ENCODE measurements at places on chromosomes 1 and 21.

- no peak for DNase-seq
These were observed 9.9 kb downstream of the MYOM3 start for GRCh38 chr1:24101796-24102586.

- no peak for DNase-seq
These were observed 6.3 kb upstream of the DENND2C start for GRCh38 chr1:114676115-114676514.

DNA sequence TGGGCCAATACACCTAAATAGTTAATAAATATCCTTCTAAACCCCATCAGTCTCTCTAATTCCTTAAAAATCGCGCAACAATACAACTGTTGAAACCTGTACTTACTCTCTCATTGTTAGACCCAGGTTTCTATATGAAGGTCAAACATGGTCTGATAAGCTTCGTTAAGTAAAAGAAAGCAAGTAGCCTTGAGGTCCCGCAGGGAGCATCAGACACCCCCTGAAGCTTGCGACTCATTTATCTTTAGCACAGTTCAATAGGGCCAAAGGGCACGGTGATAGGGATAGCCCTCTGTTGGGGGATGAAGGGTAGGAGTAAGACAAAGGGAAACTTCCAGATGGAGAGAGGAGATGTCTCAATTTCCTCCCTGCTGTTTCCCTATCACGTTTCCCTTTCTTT lies 27.3 kb upstream of the THEM4 start:
- no peak for DNase-seq

DNA sequence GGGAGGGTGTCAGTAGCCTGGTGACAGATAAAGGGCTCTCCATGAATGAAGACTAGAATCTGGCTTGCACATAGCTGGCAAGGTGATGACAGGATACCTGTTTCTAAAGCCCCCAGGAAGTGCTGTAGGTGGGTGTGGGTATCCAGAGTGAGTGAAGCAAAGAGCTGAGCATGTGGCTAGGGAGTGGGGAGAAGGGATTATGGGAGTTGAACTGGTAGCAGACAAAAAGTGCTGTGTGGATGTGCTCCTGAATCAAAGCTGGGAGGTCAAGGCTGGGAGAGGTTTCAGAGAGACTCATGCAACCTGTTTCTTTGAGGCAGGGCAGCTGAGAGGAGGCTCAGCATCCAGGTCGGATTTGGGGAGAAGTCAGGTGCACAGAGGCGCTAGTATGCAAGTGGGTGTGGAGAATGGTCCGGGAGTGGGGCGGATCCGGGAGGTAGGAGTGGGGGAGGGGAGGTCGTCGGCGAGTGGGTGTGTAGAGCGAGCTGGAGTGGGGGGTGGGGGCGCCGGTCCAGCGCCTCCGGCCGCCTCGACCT lies 600 bp downstream of the ASTN1 start:
- no peak for DNase-seq

DNA sequence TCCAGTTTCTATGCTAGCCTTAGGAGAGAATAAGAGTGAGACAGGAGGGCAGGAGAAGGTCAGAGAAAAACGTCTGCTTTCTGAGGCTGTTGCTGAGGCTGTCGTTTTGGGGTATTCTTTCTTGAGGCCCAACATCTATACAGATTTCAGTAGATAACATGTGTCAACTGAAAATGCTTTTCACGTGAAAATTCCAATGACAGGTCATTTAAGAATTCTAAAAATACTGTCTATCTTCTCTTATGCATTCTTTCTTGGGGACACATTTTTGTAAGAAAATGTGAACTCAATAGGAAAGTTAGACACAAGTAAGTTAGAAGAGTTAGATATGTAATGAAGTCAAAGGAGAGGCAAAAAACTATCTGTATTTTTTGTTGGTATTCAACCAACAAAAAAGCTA lies 150.8 kb downstream of the TGFB2 start:
- no peak for DNase-seq

DNA sequence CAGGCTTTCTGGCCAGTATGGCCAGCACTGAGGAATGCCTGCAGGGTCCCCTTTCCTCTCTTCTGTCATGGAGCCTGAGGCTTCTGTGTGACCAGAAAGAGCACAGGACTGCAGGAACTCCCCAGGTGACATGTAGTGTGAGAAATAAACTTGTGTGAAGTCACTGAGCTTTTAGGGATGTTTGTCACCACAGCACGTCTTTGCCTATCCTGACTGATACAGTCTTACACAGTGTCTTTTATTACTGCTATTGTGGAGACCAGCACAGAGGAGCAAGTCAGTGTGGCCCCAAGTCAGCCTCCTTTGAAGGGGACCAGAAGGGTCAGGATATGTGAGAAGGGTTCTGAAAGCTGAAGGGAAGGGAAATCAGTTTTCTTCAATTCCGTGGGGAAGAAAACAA lies 102.5 kb downstream of the LAMC2 start:
- DNase-seq: no peak
